NCI-H82 (cell line): ENCODE measurements at places on chromosomes 3 and 15.

DNA sequence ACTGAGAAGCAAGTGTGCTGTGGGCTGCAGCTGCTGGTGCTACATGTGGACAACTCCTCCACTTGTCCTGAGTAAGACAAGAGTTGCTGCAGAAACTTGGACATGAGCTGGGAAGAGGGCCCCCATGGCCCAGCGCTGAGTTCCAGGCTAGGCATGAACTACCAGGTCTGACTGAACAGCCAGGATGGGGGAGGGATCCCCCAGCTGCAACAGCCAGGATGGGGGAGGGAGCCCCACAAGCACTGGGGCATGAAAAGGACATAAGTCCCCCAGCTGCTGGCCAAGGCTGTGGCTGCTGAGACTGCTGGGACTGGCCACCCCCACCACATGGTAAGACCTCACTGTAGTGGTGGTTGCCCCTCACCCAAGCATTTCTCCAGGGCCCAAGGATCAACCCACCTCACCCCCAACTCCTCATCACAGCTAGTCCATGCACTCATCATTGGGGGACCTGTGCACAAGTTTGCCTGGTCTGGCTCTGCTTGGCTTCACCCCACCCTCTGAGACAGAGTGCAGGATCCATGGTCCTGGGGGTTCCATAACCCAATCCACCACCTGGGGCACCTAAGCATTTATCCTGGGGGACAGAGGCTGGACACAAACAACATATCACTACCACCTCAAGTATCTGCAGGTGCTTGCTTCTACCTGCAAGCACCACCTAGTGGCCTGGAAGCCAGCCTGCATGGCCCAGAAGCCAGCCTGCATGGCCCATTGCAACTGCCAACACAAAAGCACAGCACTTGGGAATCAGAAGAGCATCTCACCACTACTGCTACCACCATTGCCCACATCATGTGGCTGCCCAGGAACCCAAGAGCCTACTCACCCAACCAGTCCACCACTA is 84.5 kb upstream of the STT3B start:
- peak; percentile 20 for DNase-seq

- DNase-seq: no peak
These were observed 1215.5 kb downstream of the ROBO2 start for GRCh38 chr3:78255403-78255802.

DNA sequence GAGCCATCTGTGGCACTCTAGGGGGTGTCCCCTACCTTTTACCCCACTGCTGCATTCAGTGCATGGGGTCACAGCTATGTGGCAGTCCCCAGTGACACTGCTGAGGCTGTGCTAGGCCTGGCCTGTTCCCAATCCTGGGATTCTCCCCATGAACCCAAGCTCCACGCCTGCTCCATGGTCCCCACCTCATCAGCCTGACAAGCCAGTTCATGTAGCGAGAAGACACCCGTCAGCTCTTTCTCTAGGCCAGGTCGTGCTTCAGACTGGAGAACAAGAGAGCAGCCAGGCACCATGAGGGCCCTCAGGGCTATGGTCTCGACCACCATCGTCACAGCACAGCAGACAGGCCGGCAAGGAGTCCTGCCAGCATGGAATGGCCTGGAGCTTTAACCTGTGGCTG is 72.8 kb upstream of the PRR20G start:
- no peak for DNase-seq

DNA sequence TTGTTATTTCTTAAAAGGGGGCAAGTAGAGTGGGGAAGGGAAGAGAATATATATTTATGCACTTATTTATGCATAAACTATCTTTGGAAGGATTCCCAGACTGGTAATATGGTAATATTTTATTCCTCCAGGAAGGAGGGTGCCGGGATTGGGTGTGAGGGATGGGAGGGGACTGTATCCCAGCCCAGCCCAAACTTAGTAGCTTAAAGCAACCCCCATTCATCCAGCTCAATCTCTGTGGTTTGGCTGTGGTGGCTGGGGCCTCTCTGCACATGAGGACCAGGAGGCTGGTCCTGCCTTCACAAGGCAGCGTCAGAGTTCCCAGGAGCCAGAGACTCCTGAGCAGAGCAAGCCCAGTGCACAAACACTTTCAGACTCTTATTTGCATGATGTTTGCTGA is 48.4 kb downstream of the CCNL1 start:
- no peak for DNase-seq

- no peak for DNase-seq
These were observed 163.8 kb upstream of the CDIN1 start for GRCh38 chr15:36415643-36416042.

GRCh38 chr3:183117056-183117455 is 17.8 kb upstream of the MCCC1 start:
- DNase-seq: peak; percentile 27

DNA sequence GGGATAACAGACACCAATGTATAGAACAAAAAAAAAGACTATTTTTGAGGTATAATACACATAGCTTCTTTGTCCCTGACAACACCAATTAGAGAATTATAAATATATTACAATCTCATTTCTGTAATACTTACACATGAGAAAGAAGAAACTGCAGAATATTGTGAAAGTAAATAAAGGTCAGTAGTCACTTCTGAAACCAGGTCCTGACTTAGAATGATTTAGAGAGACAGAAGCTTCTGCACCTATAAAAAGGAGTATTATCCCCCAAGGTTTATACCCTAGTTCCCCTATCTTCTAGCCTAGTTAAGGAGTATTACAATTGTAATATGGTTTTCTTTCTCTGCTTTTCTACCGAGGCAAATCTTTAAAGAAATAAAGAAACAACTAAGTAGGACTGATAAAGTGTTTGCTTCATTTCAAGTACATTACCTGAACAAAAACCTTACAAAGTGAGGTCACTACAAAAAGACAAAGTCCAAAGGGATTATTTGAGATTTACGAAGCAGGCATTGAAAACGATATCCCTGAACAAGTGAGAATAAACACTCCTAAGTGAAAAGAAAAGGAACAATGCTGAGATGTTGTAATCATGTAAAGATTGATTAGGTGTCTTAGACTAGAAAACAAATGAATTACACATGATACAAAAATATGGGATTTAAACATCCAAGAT is 103.0 kb downstream of the GBE1 start:
- DNase-seq: no peak

GRCh38 chr15:35167675-35168074 is 82.6 kb upstream of the NANOGP8 start:
- peak; percentile 6 for DNase-seq

DNA sequence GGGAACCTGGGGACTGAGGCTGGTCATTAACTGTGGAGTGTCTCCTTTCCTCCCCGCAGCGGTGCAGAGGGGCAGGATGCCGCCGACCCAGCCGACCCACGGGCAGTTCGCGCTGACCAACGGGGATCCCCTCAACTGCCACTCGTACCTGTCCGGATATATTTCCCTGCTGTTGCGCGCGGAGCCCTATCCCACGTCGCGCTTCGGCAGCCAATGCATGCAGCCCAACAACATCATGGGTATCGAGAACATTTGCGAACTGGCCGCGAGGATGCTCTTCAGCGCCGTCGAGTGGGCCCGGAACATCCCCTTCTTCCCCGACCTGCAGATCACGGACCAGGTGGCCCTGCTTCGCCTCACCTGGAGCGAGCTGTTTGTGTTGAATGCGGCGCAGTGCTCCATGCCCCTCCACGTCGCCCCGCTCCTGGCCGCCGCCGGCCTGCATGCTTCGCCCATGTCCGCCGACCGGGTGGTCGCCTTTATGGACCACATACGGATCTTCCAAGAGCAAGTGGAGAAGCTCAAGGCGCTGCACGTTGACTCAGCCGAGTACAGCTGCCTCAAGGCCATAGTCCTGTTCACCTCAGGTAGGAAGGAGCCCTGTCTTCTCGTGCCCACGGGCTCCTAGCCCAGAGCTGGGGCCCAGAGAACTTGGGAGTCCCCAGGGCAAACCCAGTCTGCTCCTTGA is 3.7 kb downstream of the NR2F2 start:
- DNase-seq: no peak

DNA sequence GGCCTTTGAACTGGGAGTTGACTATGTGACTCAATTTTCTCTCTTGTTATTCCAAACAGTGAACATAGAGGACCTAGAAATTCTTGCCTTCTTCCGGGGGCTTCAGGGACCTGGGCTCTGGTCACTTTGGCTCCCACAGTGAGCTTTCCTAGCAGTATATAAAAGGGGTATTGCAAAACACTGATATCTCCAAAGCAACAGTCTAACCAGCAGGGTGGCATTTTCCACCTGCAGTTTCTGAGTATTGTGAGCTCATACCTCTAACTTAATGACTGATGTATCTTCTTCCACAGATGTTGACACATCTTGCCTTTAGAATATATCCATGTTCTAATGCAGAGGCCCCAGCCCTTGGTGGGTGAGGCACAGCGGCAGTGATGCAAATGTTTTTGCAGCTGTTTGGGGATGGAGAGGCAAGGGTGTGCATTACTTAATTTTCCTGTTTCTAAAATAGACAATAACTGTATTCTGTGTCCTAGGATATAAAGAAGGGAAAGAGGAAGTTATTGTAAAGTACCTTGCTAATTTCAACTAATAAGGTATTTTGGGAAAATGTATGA is 45.7 kb upstream of the ADGRG7 start:
- DNase-seq: no peak

- DNase-seq: no peak
These were observed 13.2 kb upstream of the DLG1 start for GRCh38 chr3:197311591-197311990.

DNA sequence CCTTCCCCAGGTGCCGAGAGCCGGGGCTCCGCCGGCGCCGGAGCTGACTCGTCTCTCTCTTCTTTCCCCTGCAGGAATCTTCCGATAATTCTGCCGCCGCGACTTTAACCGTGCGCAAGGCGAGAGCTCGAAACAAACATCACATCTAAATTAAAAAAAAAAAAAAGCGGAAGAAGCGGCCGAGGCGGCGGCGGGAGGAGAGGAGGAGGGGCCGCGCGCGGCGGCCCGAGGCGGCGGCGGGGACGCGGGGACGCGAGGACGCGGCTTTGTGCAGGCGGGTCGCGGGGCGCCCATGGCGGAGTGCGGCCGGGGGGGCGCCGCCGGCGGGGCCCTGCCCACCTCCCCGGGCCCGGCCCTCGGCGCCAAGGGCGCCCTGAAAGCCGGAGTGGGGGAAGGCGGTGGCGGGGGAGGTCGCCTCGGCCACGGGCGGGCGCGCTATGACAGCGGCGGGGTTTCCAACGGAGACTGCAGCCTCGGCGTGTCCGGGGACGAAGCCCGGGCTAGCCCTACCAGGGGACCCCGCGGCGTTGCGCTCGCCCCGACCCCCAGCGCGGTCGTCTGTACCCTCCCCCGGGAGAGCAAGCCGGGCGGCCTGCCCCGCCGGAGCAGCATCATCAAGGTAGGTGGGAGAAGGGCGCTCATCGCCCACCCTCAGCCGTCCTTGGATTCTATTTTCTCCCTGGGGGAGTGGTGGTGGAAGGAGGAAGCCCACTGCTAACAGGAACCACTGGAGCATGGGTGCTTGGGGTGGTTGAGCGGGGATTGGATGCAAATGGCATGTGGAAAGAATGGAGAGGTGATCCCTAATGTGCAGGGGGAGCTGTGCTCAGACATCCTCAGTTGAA is at the start of gene PLCL2:
Gene PLCL2 (plus strand): TSS at position 208 of the 845 bp plus-strand sequence. CDS start 85 bp downstream, at position 293.
- peak; percentile 62 for DNase-seq

DNA sequence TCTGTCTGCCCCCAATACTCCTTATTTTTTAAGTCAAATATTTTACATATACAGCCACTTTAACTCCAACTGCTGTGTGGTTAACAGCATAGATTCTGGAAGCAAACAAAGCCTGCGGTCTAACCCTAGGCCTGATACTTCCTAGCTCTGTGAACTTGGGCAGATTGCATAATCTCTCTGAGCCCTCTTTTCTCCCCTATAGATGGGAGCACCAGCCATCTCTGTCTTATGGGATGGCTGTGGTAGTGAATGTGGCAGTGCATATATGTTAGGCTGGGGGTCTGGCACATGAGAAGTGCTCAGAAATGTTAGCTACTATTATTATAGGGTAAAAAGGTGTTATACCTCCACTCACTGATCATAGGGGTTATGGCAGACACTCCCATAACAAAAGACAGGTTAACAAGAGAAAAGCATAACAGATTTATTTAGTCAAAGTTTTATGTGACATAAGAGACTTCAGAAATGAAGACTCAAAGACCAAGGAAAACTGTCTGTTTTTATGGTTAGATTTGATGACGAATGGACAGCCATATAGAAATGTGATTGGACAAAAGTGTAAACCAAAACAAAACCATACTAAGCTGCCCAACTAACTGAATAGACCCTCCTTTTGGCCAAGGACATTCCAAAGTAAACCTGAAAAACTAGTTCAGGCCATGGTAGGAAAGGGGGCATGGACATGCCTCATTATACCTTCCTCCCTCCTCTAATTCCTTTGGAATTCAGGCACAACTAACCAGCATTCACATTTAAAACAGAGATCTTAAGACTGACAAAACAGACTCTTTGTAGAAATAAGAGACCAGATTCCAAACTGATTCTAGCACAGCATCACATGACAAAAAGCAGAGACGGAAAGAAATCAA is 53.9 kb upstream of the DAZL start:
- DNase-seq: no peak

DNA sequence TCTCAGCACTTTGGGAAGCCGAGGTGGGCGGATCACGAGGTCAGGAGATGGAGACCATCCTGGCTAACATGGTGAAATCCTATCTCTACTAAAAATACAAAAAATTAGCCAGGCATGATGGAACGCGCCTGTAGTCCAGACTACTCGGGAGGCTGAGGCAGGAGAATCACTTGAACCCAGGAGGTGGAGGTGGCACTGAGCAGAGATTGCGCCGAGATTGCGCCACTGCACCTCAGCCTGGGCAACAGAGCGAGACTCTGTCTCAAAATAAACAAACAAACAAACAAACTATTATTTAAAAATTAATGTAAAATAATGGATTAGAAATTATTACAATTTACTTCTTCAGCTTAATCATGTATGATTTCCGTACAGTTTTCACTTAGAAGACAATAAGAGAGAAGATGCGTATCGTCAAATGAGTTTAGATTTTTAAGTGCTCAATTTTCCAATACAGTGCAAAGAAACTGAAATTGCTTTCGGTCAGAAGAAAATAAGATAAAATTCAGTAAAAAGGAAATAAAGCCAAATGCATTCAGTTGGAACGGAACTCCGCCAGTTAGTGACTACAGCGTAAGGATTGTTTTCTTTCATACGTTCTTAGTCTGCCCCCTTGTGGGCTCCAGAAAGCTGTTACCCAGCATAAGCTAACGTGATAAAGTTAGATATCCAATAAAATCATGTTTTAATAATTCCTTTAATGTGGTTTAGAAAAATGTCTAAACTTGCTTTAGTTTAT is 24.8 kb downstream of the AADAC start:
- peak; percentile 77 for DNase-seq

- DNase-seq: no peak
These were observed 336.4 kb upstream of the GRM7 start for GRCh38 chr3:6524479-6524878.

GRCh38 chr3:52190294-52191074 is 7.5 kb upstream of the ALAS1 start:
- DNase-seq: no peak

GRCh38 chr3:77919244-77919643 is 879.3 kb downstream of the ROBO2 start:
- no peak for DNase-seq

DNA sequence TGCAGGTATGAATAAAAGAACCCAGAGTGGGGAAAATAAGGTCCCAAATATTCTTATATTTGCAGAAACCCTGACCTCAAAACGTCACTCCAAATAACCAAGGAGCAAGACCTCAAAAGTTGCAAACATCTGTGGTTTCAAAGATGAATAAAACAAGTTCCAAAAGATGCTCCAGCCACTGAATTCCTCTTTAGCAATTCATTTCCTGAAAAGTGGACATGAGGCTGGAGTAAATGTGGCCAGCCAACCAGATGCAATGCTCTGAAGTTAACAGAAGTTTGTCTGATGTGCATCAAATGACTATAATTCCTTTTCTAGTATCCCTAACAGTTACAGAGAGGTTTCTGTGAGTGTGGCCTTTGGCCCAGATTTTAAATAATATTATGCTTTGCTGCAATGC is 71.2 kb upstream of the WNT5A start:
- no peak for DNase-seq

GRCh38 chr3:71968544-71968943 is 183.6 kb upstream of the PROK2 start:
- DNase-seq: no peak
